ENCODE measurements at places on chromosomes 7 and 10.
A peak's percentile ranks its signal among the peaks of the same experiment; 100 is the strongest.

GRCh38 chr10:69358148-69358795 is 58.4 kb downstream of the TACR2 start:
- DNase-seq: no peak

DNA sequence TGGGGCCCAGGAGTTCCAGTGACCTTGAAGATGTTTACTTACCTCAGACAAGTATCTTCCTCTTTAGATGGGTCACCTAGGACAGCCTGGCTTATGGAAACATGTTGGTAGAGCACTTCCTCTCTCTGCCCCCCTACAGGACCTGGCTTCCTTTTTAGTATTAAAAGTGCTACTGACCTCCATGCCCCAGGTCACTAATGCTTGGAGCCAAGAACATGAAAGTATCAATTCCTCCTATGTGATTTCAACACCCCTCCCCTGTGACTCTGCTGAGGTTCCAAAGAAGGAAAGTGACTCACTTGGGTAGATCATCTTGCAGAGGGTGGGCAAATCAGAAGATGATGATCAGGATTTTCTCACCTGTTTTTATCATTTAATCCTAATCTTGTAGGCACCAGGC is 125.3 kb upstream of the CCDC6 start:
- no peak for DNase-seq

- DNase-seq: no peak
Observed at GRCh38 chr10:55629793-55630490, 731.1 kb downstream of the ZWINT start.

- DNase-seq: no peak
Observed at GRCh38 chr10:26310361-26310760, 93.8 kb downstream of the GAD2 start.

GRCh38 chr10:110208614-110209453 is 1.4 kb downstream of the MXI1 start:
- DNase-seq: no peak

- no peak for DNase-seq
Observed at GRCh38 chr7:81884817-81885216, 115.0 kb upstream of the HGF start.

DNA sequence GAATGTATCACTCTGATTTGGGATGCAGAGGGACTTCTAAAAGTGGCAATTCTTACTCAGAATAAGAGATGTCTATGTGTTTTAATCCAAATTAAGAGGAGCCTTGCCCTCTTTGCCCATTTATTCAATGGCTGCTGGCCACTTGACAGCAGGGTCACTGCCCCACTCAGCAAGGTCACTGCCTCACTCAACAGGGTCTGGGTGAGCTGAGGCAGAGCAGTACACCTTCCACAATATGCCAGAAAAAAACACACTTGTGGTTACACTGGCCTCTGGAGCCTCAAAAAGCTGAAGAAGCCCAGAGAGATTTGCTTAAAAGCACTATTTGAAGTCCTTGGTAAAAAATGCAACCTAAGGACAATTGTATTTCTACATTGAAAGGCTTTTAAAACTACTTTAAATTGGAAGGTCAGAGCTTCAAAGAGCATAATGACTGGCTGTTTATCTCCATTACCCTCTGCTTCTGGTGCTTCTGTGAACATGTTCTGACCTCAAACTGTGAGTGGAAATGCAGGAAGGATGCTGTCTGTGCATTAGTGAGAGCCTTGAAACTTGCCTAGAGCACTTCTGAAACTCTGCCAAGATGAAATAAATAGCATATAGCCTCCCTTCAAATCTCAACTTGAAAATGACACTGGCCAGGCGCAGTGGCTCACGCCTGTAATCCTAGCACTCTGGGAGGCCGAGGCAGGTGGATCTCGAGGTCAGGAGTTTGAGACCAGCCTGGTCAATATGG is 35.1 kb upstream of the WIPF3 start:
- DNase-seq: no peak

GRCh38 chr7:144866189-144866588 is 30.3 kb upstream of the TPK1 start:
- DNase-seq: no peak

GRCh38 chr7:28984631-28985030 is 26.5 kb upstream of the TRIL start:
- no peak for DNase-seq

GRCh38 chr7:158646766-158647474 is 57.7 kb downstream of the NCAPG2 start:
- no peak for DNase-seq

- DNase-seq: peak; percentile 69
Observed at GRCh38 chr10:97037365-97038361, 148.1 kb downstream of the SLIT1 start.

GRCh38 chr7:835485-836401 is 3.5 kb downstream of the SUN1 start:
- DNase-seq: no peak

DNA sequence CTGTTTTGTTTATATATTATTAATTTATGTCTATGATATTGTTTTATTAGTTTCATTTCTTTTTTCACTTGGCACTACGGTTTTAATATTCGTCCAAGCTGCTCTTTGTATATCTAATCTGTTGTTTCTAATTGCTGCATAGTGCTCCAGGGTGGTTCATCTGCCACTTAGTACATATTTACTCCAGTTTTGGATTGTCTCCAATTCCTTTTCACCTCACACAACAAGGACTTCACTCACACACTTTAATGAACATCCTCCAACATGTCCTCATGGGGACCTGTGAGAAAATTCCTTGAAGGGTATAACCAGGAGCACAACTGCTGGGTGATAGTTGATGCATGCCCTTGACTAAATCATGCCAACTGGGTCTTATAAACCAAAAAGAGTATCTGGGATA is 14.1 kb upstream of the NOC3L start:
- no peak for DNase-seq

DNA sequence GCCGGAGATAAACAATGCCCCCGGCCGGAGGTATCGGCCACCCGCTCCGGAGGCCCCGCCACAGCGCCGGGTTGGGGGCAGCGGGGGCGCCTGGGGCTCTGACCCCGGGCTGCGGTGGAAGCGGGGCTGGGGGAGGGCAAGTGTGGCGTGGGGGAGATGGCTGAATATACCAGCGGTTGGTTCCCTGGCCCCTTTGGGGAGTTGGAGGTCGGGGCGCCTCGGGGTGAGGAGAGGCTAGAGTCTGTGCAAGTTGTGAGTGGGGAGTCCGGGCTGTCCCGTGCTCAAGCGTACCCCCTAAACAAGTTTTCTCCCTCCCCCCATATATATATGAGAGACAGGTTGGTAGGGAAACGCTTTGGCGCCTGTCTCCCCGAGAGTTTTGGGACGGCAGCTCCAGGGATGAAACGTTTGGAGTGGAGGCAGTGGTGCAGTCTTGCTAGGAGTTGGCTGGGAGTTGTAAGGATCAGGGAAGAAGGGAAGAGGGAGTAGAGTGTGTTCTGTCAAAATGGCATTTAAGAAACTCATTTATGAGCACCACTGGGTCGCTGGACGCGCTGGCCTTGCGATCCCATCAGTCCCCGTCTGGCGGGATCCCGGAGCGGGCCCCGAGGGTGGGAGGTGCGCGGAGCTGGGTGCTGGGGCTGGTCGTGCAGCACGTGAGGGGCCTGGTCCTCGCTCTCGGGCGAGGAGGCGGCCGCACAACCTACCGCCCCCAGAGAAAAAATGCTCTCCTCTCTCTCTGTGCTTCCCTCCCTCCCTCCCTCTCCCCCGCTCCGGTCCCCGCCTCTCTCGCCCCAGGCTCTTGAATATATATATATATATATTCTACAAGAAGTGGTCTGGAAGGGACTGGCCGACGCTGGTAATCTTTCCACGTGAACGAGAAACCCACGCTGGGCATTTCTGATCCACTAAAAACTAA is 1.1 kb downstream of the TET1 start:
- DNase-seq: no peak

DNA sequence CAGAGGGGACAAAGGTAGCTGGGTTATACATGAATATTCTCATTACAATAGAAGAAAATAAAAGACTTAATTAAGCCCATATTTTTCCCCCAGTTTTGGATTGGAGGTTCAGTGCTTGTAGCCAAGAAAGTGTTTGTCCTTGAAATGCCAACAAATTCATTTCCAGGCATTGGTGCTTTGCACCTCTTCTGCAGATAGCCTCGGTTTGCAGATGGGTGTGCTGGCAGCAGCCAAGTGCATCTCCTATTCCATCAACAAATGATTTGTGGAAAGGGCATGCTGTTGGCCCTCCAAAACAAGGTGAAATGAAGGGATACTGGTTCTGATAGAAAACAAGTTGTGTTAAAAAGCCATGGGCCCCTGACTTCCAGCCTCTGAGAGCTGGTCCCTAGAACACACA is 187.3 kb downstream of the DPY19L1 start:
- no peak for DNase-seq

DNA sequence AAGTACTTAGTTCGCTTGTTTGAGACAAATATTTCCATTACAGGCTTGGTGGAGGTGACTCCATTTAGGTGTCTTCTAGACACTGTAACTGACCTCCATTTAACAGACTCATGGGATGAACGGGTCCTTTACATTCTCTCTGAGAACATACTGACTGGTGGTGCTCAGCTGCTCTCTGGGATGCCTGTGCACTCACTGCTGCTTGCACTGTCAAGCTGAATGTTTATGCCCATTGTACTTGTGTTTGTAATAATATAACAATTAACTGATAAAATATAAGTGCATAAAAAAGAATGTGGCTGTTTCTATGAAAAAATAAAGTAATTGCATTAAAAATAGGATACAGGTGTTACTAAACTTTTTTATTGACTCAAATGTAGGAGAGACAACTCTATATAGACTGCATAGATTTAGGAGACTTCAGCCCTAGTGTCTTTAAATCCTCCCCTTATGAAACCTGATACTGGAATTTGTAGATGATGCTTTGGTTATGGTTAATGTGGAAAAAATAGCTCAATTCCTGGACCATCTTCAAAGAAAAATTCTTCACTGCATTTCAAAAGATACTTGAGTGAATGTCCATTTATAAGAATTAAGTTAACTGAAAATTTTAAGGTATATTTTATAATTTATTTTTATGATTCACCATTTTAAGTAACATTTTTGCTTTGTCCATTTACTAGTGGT is 85.4 kb downstream of the CDK14 start:
- no peak for DNase-seq

DNA sequence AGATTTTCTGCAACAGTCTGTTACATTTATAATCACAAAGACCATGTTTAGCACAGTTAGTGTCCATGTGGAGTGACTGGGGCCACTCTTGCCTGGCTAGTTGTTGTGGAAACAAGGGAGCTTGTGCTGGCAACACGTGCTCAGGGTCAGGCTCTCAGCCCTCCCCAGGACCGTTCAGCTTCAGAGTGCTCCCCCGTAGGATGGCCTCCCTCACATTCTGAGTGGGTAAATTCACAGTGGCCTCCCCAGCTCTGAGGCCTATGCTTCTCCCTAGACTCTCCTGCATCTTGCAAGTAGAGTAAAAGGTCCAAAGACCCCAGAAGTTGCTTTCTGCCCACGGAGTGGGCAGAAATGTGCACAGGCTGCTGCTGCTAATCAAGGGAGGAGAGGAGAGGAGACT is 122.3 kb downstream of the ADCY1 start:
- no peak for DNase-seq

DNA sequence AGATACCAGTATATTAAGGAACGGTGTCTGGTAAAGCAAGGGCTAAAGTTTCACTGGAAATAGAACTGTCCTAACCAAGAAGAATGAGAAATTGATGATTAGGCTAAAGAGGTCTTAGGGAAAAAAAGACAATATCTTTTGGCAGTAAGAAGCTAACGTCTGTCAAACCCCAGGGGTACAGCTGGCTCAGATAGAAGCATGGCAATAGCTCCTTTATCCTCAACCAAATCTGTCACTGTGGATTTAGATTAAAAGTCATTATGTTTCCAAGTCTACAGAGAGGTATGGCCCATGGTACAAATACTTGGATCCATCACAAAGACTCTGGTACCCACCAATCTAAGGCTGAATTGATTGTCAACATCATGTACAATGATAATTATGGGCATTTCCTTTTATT is 8.6 kb upstream of the SLC16A9 start:
- DNase-seq: no peak

DNA sequence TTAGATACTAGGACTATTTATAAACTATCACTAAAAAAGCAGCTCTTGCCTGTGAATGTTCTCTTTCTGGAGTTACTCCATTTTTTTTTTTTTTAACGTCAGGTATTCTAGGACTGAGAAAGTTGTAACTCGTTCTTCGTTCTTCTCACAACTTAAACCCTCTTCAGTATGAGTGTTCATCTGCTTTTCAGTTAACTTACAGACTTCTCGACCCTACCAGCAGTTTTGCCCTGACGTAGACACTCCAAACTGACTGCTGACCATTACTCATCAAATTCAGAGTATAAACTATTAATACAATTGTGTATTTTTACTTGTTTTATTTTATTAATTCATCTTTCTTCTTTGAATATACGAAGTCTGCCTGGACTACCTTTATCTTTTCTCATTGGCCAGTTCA is 353.1 kb downstream of the GPR37 start:
- DNase-seq: no peak

- DNase-seq: no peak
Observed at GRCh38 chr7:131927770-131928423, 371.5 kb upstream of the PODXL start.

DNA sequence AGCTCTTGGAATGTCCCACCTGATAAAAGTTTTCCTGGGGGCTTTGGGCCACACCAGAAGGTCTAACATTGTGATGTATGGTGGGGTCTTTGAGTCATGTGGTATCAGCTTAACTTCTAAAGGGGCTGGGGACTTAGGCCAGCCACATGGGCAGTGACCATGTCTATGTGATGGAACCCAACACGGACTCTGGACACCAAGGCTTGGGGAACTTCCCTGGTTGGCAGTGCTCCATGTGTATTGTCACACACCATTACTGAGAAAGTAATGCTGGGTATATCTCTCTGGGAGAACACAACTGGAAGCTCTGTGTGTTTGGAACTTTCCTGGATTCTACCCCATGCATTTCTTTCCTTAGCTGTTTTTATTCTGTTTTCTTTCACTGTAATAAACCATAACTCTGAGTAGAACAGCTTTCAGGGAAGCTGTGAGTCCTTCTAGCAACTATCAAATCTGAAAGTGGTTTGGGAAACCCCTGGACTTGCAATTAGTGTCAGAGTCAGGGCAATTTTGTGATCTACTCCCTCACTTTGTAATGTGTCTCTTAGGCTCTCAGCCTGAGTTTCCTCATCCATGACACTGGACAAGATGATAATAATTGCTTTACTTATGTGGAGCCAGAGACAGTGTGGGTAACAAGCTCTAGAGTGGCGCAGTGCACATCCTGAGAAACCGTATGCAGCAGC is 28.4 kb upstream of the AGK start:
- DNase-seq: no peak

- DNase-seq: no peak
Observed at GRCh38 chr7:158953912-158954311, 97.6 kb downstream of the DYNC2I1 start.

DNA sequence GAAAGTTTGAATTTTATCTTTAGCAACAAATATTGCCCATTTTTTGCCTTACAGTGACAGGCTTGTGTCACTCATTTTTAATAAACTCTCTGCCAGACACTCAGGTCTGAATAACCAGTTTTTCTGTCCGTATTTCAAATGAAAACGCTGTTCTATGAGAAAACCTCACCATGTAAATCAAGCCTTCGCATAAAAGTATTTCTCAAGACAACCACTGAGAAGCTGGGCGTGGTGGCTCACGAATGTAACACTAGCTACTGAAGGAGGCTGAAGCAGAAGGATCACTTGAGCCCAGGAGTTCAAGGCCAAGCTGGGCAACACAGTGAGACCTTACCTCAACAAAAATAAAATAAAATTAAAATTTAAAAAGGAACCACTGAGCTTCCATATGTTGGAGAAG is 339.3 kb downstream of the PARD3 start:
- DNase-seq: no peak
